ENCODE measurements at places on chromosomes 11 and 22.

DNA sequence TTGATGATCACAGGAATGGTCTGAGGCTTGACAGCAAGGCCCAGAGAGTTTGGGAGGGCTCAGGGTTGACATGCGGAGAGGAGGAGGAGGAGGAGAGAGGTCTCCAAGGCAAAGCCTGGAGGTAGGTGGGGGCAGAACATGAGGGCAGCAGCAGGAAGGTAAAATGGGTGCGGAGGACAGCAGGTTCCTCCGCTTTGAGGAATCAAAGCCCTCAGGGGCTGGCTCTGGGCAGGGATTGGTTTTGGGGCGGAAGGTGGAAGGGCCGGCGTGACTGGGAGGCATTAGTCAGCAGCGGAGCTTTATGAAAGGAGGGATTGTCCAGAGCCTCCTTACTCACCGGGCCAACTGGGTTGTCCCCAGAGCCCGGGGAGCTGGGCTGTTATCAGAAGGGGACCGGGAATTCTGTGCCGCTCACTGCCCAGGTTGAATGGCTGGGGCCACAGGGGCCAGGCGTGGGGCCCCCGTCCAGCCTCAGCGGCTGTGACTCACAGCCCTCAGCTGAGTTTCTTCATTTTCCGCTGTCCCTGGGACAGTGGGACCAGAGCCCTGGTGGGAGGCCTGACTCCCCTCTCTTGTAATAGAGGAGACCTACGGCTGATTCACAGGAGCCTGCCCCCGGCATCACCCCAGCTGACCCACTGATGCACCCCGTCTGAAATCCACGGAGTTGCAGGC lies 36.2 kb downstream of the LIF start:
- no peak for DNase-seq

- no peak for DNase-seq
Observed at GRCh38 chr11:123451183-123451781, 21.2 kb downstream of the GRAMD1B start.

GRCh38 chr11:47178737-47179654 lies 2.3 kb upstream of the ARFGAP2 start:
- no peak for DNase-seq

GRCh38 chr11:47591764-47592163 lies 2.4 kb downstream of the C1QTNF4 start:
- no peak for DNase-seq

Data from fibroblast of upper back skin (primary cell).